ENCODE measurements at places on chromosomes 4 and X.

GRCh38 chrX:13646154-13646549 lies 6.8 kb upstream of the TCEANC start:
- DNase-seq, result no peak

- no peak for DNase-seq
Measured at GRCh38 chrX:22136711-22137110, 104.6 kb downstream of the PHEX start.

DNA sequence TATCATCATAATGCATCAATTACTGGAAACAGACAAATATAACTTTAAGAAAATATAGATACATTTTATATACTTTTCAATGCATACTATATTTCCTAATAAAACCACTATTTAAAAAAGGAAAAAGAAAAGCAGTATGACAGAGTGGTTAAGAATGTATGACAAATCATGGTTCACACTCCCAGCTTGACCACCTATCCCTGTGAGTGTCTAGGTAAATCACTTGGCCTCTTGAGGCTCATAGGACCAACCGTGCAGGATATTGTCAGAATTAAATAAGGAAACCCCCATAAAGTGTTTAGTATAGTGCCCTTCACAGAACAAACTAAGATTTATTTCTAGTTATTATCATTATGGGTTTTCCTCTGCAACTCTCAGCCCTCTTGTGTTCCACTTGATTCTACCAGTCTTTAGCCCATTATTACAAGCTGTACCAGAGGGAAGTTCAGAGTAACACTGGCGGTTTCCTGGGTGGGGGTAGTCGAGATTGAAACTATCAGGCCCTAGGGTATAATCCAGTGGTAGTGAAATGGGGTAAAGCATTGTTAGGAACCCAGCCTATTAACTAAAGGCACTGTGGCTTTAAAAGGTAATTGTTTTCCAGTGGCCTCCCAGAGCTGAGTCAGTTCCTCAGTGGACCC lies 55.5 kb upstream of the PAK3 start:
- no peak for DNase-seq

- no peak for DNase-seq
Measured at GRCh38 chrX:139192386-139192961, 338.1 kb upstream of the F9 start.

GRCh38 chr4:173001571-173001970 lies 167.0 kb upstream of the GALNT7 start:
- DNase-seq, result no peak

DNA sequence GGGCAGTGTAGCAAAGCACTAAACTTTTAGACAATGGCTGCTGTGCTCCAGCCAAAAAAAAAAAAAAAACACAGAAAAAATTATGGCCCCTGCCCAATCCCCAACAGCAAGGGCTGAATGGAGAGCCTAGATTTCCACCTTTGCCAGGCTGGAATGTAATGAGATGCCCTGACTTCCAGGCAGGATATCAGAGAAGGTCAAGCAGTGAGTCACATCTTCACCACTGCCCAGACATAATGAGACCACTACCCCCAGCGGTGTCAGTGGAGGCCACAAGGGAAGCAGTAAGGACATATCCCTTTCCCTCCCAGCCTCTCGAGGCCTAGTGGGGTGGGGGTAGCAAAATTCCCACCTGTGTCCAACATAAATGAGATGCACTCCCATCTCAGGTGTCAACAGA lies 216.3 kb upstream of the LEF1 start:
- DNase-seq, result no peak
